SK-N-SH (cell line): ENCODE measurements at places on chromosomes 16 and 17.

DNA sequence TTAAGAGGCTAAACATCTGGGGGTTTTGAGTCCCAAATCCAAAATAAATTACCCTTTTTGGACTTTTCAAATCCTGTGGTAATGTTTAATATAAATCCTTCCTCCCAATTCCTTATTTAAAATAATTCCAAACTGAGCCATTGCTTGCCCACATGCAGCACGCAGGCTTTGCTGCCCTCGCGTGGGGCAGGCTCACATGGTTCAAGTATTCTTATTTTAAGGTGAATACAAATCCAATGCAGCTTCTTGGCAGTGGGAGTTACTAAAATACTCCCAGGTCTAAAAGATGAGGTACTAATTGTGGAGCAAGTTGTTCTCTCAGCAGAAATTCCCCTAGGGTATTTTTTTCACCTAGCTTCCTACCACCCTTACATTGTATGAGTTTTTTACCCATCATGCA is 33.0 kb downstream of the CYB561 start:
- no peaks in the 10 kb centered on the region for H3K4me1 ChIP-seq
- DNase-seq: no peak
- peaks cover 81% of the 10 kb centered on the region for H3K36me3 ChIP-seq
- H3K27me3 ChIP-seq: no peaks in the 10 kb centered on the region
- no peak overlapping the region for H3K27ac ChIP-seq

DNA sequence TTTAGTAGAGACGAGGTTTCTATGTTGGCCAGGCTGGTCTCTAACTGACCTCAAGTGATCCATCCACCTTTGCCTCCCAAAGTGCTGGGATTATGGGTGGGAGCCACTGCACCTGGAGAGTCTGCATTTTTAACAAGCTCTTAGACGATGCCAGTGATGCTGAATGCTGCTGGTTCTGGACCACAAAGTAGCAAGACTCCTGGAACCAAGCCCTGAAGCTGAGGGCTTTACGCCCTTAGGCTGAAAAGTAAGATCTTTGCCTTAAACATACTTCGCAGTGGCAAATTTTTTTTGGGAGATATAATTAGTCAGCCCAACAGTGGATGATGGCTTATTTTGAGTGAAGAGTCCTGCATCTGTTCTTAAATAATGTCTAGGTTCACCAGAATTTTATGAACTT is 14.0 kb downstream of the METTL9 start:
- peak overlapping the region; percentile 52 for H3K27ac ChIP-seq
- H3K27me3 ChIP-seq: no peaks in the 10 kb centered on the region
- DNase-seq: no peak

GRCh38 chr16:5615868-5616642 is 518.5 kb upstream of the EEF2KMT start:
- no peaks in the 10 kb centered on the region for H3K27me3 ChIP-seq
- H3K27ac ChIP-seq: no peak overlapping the region
- DNase-seq: peak; percentile 84
- H3K4me3 ChIP-seq: peak overlapping the region; percentile 47; the same call in 1 of the 2 replicates
- peaks cover 53% of the 10 kb centered on the region for H3K4me1 ChIP-seq

DNA sequence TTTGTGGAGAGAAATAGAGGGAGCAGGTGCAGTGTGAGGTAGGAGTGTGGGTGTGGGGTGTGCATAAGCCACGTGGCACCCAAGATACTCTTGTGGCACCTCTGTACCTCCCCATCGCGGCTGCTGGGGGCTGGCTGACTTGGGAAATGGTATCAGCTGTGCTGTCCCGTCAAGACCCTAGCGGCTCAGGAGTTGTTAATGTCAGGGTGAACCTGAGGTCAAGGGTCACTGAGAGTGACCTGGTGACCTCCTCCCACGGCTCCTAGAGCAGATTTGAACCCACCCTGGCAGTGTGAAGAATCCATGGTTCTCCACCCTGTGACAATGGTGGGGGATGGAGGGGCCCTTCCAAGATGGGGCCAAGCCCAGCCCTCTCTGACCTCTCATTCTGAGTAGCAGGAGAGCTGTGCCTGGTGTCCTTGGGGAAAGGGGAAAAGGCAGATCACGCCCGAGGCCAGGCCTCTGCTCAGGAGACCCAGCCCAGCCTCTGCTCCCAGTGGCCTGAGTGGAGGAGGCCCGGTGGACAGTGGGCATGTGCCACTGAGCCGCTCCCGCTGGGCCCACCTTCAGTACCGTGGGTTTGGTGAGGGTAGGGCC is 3.0 kb upstream of the WFIKKN2 start:
- peaks cover 9% of the 10 kb centered on the region; the same call in 1 of the 2 replicates for H3K27me3 ChIP-seq
- no peak for DNase-seq
- no peak overlapping the region for H3K27ac ChIP-seq
- no peak overlapping the region for H3K4me3 ChIP-seq

DNA sequence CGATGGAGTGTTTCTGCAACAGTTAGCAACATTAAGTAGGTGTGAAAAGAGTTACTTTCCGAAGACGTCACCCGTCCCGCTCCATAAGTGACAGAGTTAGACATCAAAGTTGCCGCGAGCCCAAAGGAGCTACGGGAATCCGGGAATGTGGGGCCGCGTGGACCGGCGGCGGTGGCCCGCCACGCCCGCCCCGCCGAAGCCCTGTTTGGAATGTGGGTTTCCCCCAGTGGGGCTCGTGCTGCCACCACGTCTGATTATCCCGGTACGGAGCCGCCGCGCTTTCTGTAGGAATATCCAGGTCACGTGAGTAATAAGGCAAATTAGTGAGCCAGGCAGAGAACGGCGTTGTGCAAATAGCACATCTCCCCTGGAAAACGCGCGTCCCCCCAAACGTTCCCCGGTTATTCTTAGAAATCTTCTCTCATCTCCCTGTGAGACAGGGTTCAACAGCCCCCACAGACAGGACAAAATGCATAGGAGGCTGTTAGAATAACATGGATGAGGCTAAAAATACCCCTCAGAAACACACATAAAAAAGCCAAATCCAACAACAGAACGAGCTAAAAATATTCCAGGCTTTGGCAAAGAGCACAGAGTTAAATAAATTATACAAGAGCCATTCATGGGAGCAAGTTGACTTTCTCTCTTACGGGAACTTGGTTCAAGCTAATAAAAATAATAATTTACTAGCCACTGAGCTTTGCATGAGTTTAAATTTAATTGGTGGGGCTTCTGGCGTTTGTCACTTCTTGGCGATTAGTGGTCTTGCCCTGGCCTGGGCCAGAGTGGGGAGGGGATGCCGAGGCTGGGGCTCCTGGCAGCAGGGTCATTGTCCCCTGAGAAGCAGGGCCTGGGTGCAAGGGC is 8.6 kb downstream of the BAHCC1 start:
- DNase-seq: peak; percentile 73
- H3K36me3 ChIP-seq: no peaks in the 10 kb centered on the region
- H3K4me3 ChIP-seq: no peak overlapping the region; the same call in 1 of the 2 replicates
- H3K27me3 ChIP-seq: no peaks in the 10 kb centered on the region

- peak overlapping the region; percentile 75 for H3K4me3 ChIP-seq
- H3K36me3 ChIP-seq: no peaks in the 10 kb centered on the region
- H3K27ac ChIP-seq: peak overlapping the region; percentile 56; the same call in 1 of the 2 replicates
- no peaks in the 10 kb centered on the region for H3K27me3 ChIP-seq
Observed at GRCh38 chr16:88452482-88453216, 431 bp upstream of the ZFPM1 start.

DNA sequence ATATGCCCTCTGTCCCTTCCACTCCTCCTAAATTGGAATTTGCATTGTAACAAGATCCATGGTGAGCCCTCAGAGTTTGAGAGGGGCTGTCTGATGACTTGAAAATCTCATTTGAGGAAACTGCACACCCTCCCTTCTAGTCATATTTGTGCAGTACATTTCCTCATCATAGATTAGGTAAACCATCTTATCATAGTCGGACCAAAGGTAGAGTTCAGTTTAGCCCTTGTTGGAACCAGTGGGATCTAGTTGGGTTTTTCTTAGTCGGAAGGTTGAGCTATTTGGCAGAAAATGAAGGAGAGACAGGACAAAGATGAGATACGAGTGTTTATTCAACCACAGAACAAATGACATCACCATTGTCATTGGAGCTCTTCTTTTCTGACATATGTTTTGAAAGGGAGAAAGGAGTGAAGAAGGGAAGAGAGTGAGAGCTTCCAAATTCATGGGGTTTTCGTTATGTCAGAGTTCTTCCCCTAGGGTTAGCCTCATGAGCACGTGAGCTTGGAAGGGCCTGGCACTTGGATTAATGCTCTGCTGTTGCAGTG is 15.8 kb upstream of the KRT20 start:
- no peak for DNase-seq
- H3K4me3 ChIP-seq: no peak overlapping the region
- peaks cover 52% of the 10 kb centered on the region; the same call in 1 of the 2 replicates for H3K27me3 ChIP-seq
- H3K27ac ChIP-seq: no peak overlapping the region
- no peaks in the 10 kb centered on the region for H3K36me3 ChIP-seq

GRCh38 chr17:80468781-80469493 is 7.5 kb downstream of the NPTX1 start:
- no peak overlapping the region for H3K4me3 ChIP-seq
- DNase-seq: peak; percentile 78
- H3K4me1 ChIP-seq: no peaks in the 10 kb centered on the region
- no peaks in the 10 kb centered on the region for H3K36me3 ChIP-seq

GRCh38 chr17:8499614-8500013 is 63.9 kb downstream of the NDEL1 start:
- peaks cover 42% of the 10 kb centered on the region for H3K36me3 ChIP-seq
- no peak overlapping the region for H3K27ac ChIP-seq
- no peaks in the 10 kb centered on the region for H3K27me3 ChIP-seq
- H3K4me3 ChIP-seq: no peak overlapping the region

DNA sequence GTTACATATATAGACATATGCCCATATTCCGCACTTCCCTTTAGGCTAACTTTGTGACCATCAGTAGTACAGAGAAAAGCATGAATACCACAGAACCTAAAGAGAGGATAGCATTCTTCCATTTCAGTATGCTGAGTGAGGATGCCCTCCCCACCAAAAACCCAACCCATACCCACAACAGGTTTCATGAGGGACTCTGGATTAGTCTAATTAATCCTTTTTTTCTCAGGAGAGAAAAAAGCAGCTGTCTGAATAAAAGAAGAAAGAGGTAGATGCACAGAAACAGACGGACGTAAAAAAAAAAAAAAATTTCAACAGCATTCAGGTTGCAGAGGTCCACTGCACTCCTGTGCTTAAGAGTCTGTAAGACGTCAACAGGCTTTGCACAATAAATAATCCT is 6.7 kb downstream of the MMD start:
- no peaks in the 10 kb centered on the region for H3K27me3 ChIP-seq
- H3K4me3 ChIP-seq: no peak overlapping the region
- DNase-seq: no peak
- peaks cover 3% of the 10 kb centered on the region; the same call in 1 of the 2 replicates for H3K4me1 ChIP-seq

- no peaks in the 10 kb centered on the region for H3K27me3 ChIP-seq
- no peak for DNase-seq
- H3K4me3 ChIP-seq: peak overlapping the region; percentile 94
- peaks cover 17% of the 10 kb centered on the region for H3K36me3 ChIP-seq
- H3K27ac ChIP-seq: peak overlapping the region; percentile 67
Observed at GRCh38 chr16:15055141-15056053, 477 bp downstream of the NTAN1 start.

DNA sequence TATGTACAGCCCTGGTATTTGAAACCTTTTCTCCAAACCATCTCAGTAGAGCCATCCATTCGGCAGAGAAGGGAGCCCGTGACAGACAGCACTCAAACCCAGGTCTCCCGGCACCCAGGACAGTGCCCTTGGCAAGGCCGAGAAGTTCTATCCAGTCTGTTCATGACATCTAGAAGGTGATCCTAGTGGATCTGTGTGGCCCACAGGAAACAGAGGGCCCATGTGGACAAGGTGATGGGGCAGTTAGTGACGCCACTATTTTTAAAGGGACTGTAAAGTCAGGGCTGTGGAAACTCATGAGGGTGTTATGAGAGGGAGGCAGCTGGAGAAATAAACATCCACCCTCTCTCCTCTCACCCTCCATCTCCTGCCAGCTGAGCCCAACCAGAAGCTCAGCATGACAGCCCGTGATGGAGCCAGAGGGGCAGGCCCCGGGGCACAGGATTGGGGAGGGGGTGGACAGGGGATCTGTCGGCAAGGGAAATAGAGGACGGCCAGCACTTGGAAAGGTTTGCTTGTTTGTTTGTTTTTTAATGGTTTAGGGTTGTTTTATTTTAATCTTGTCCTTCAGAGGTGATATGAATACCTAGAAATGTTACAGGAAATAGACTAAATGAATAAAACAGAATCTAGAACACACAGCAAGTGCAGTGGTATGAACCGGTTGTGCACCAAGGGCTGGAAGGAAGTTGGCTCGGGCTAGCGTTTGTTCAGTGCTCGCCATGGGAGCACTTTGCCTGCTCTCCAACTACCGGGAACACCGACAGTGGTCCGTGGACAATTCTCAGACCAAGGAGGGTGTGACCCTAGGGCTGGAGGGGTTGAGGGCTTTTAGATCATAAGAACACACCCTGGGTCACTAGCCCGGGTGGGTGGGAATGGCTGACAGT is 17.1 kb downstream of the MYLK3 start:
- H3K27ac ChIP-seq: no peak overlapping the region
- H3K4me1 ChIP-seq: no peaks in the 10 kb centered on the region
- no peak overlapping the region for H3K4me3 ChIP-seq
- DNase-seq: no peak
- no peaks in the 10 kb centered on the region for H3K36me3 ChIP-seq

DNA sequence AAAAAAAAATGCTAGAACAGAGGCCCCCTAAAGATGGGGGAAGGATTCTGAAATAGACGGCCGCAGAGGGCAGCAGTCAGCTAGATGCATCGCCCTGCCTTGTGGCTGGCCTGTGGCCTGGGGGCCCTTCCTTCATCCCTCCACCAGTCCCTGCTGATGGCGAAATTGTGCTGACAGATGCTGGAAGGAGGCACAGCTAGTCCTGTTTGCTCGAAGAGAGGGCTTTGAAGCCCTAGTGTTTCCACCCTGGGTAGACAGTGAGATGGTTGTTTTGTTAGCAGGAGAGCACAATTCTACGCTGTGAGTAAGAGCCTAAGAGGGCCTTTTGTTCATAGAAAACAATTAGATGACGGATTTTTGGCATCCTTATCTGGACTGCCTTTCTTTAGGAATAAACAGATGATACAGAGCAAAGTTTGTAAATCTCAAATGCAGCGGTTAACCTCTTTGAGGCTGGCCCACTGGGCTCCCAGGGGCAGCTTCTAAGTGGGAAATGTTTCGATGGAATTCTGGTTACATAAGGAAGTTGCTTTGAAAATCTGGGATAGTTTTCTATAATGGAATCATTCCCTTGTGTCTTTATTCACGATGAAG is 23.0 kb downstream of the VPS35L start:
- DNase-seq: no peak
- peaks cover 63% of the 10 kb centered on the region for H3K36me3 ChIP-seq
- no peak overlapping the region for H3K4me3 ChIP-seq

GRCh38 chr17:8791910-8792270 is 7.3 kb downstream of the MFSD6L start:
- H3K36me3 ChIP-seq: no peaks in the 10 kb centered on the region
- no peak overlapping the region for H3K4me3 ChIP-seq
- no peak for DNase-seq
- H3K27ac ChIP-seq: no peak overlapping the region
